ENCODE measurements at places on chromosomes 7 and 10.
A peak's percentile ranks its signal among the peaks of the same experiment; 100 is the strongest.

GRCh38 chr10:6390213-6390845 is 187.6 kb downstream of the PFKFB3 start:
- DNase-seq = no peak

- DNase-seq = no peak
Measured at GRCh38 chr10:5945561-5946418, 31.6 kb downstream of the IL15RA start.

GRCh38 chr7:30851651-30852307 is 59.9 kb upstream of the AQP1 start:
- DNase-seq = no peak

GRCh38 chr10:69838853-69839252 is 37.1 kb downstream of the COL13A1 start:
- DNase-seq = no peak

DNA sequence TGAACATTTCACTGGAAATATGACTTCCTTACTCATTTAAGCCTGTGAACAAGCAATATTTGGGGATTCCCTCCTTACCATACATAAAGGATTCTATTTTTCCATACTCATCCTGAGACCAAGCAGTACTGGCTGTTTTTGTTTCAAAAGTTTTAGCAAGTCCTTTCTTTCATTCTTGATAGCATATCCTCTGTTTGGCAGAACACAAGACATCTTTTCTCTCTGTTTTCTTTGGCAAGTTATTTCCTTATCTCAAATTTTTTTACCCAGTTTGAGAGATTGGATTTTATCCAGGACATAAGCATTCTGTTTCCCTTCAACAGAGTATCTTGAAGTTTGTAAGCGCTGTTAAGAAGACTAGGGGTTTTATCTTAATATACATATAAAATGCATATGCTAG is 3.0 kb upstream of the WASL start:
- no peak for DNase-seq

- DNase-seq = no peak
Measured at GRCh38 chr10:125264091-125264490, 103.7 kb upstream of the CTBP2 start.

DNA sequence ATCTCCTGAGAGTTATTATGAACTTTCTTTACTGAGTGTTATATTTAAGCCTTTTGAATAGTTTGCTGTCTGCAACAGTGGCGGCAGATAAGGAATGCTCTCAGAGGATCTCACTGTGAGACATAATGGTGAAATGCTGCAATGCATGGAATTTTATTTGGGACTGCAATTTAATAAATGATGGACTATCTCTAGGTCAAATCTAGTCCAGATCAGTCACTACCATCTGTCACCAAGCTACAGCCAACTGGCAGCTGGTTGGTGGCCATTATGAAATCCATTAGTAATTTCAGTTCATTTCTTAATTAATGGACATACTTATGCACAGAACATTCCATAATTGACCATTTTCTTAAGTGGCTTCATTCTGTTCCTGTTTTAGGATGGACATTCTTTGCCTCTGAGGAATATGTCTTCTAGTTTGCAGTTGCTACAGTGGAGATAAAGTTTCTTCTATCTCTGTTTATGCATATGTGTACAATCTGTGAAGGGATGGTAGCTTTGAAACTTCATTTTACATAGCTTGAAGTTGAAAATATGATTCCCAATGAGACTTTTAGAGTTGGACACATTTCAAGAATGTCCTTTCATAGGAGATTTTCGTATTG is 586.6 kb downstream of the SUGCT start:
- DNase-seq = no peak

GRCh38 chr7:139246905-139247304 is 15.9 kb downstream of the UBN2 start:
- DNase-seq = no peak

- no peak for DNase-seq
Measured at GRCh38 chr10:65945061-65945460, 980.8 kb upstream of the LRRTM3 start.

GRCh38 chr10:126511917-126512479 is 123.7 kb upstream of the ADAM12 start:
- no peak for DNase-seq

DNA sequence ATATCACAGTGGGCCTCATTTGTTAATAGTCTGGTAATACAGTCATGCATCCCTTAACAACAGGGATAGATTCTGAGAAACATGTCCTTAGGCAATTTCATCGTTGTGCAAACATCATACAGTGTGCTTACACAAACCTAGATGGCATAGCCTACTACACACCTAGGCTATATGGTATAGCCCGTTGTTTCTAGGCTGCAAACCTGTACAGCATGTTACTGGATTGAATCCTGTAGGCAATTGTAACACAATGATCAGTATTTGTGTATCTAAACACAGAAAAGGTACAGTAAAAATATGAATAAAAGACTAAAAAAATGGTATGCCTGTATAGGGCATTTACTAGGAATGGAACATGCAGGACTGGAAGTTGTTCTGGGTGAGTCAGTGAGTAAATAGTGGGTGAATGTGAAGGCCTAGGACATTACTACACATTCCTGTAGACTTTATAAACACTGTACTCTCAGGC is 12.0 kb upstream of the RHOBTB1 start:
- no peak for DNase-seq

- DNase-seq = no peak
Measured at GRCh38 chr7:11452476-11452875, 379.5 kb downstream of the THSD7A start.

DNA sequence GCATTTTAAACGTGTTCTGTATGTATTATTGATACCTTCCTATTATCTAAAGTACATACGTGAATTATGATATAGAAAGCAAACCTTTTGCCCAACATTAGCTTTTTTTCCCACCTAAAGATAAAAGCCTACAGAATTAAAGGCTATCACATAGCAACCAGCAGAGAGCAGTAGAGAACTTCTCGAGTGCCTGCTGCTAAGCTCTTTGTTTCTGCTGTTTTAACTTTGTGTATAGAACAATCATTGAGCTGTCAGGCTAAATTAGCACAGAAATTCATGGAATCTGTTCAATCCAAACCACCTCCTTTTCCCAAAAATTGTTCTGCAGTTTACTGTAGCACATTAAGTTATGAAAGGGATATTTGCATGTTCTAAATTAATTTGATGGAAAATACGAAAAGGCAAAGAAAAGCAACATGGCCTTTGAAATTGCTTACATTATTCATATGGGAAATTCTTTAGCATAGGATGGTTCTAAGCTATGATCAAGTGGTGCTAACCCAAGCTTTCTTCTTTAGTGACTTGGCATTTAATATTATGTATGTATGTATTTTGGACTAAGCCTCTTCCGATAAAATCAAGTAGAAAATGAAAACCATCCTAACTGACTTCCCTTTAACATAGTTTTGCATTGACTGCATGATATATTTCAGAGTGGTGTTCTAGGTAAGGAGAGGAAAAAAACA is 1288.5 kb downstream of the GATA3 start:
- DNase-seq = peak; percentile 76

GRCh38 chr10:71436268-71437125 is 39.8 kb downstream of the CDH23 start:
- DNase-seq = no peak

GRCh38 chr7:1248143-1248915 is 15.7 kb downstream of the UNCX start:
- no peak for DNase-seq

GRCh38 chr7:130463553-130464434 is 23.0 kb upstream of the CEP41 start:
- DNase-seq = no peak

DNA sequence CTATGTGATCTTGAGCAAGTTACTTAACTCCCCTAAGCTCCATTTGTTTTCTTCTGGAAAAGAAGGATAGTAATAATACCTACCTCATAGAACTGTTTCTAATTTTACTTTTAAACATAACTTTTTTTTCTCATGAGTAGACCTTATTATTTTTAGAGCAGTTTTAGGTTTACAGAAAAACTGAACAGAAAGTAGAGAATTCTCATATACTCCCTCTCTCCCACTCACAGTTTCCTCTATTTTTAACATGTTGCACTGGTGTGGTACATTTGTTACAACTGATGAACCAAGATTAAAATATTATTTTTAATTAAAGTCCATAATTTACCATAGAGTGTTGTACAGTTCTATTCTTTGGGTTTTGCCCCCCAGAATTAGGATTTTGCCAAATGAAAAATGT is 221.3 kb upstream of the CSTF2T start:
- DNase-seq = no peak

DNA sequence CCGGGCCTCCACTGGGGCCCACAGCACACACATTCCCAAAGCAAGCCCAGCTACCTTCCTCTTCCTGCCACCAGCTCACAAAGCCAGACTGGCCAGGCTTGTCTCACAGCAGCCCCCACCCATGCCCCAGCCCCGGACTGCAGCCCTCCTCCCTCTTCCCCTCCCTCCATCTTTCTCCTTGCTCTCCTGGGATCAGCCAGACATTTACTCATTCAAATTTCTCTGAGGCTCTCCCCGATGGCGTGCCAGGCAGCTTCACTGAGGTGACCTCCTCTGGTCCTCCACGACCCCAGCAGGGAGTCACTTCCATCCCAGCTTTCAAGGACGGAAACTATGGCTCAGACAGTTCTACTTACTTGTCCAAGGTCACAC is 187.5 kb downstream of the GRID1 start:
- no peak for DNase-seq

GRCh38 chr10:124078714-124079113 is 14.7 kb downstream of the CHST15 start:
- no peak for DNase-seq

DNA sequence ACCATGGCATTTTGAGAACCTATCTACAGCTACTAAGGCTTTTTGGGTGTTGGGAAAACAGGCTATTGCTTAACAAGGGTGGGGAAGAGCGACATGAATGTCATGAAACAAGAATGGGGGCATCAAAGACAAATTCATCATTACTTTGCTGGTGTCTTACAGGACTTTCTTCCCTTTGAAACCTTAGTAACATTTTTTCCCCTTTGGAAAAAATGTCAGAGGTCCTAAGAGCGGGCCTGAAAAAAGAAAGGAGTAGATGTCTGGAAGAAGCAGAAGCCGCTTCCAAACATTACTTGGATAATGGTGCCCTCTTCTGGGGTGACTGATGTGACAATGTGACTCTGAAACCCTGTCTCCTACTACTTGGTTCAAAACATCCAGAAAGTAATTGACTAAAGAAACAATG is 3.8 kb upstream of the DDX50 start:
- DNase-seq = peak; percentile 97

- DNase-seq = no peak
Measured at GRCh38 chr7:150629347-150629746, 2.8 kb downstream of the GIMAP6 start.

GRCh38 chr10:124955868-124956267 is 13.9 kb downstream of the ZRANB1 start:
- DNase-seq = no peak

GRCh38 chr7:36155811-36156361 is 2.8 kb downstream of the EEPD1 start:
- DNase-seq = no peak

DNA sequence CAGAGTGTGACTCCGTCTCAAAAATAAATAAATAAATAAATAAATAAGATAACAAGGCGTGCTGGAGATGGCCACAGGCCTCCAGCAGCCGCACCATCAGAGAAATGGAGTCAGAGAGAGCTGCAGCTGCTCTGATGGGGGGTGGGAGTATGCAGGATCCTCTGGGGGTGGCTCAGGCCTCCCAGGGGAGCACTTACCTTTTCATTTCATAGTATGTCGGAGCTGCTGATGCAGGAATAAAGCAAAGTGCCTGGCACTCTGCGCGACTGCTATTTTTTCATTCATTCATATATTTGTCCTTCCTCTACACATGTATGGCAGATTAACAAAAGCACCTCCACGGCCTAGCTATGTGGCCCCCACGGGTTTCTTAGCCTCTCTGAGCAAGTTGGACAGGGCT is 175.9 kb downstream of the CUX1 start:
- DNase-seq = no peak

DNA sequence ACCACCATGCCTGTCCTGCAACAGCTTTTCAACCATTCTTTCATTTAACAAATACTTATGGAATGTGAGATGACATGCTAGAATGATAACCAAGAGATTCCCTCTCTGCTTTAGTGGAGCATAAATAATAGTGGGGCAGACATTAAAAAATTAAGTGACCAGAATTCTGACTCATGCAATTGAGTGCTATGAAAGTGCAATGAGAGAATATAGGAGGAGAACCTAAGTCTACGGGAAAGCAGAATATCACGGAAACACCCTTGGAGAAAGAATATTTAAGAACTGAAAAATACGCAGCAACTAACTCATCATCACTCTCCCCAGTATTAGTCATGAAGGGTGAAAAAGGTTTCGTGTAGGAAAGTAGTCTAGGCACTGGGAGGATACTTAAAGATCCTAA is 7.1 kb downstream of the KIF5B start:
- DNase-seq = no peak

Measured in Kasumi-1 (cell line).